ENCODE measurements at places on chromosomes 16 and 17.

GRCh38 chr16:80459966-80460365, 80.8 kb upstream of the DYNLRB2 start:
- no peak for DNase-seq

DNA sequence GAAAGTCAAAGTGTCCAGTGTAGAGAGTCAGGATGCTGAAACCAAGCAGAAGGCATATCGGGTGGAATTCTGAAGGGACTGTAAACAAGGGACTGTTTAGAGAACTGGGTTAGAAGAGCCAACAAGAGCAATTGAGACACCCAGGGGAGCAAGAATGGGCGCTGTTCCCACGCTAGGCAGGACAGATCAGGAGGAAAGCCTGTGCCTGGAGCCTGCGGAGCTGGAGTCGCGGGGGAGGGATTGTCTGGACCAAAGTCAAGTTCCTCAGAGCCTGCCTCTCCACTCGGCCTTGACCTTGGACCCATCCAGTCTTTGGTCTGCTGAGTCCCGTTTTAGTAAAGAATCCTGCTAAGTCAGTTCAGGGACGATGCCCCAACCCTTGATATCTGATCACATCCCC, 14.7 kb upstream of the KLHL36 start:
- no peak for DNase-seq

- no peak for DNase-seq
These were observed 60.1 kb downstream of the TK2 start for GRCh38 chr16:66489818-66490217.

DNA sequence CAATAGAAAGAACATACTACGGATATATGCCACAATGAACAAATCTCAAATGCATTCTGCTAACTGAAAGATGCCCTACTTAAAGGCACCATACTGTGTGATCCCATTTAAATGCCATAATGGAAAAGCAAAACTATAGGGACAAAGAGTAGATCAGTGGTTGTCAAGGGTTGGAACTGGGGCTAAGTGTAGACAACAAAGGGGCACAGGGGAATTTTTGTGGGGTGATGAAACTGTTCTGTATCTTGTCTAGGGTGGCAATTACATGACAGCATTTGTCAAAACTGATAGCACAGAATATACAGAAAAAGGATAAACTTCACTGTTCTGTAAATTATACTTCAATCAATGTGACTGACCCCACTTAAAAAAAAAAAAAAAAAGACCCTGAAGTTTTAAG, 17.7 kb downstream of the GFOD2 start:
- DNase-seq: no peak

GRCh38 chr16:87342978-87343752, 26.0 kb upstream of the C16orf95 start:
- no peak for DNase-seq

GRCh38 chr16:4261557-4262172, 11.2 kb downstream of the TFAP4 start:
- peak; percentile 61 for DNase-seq

DNA sequence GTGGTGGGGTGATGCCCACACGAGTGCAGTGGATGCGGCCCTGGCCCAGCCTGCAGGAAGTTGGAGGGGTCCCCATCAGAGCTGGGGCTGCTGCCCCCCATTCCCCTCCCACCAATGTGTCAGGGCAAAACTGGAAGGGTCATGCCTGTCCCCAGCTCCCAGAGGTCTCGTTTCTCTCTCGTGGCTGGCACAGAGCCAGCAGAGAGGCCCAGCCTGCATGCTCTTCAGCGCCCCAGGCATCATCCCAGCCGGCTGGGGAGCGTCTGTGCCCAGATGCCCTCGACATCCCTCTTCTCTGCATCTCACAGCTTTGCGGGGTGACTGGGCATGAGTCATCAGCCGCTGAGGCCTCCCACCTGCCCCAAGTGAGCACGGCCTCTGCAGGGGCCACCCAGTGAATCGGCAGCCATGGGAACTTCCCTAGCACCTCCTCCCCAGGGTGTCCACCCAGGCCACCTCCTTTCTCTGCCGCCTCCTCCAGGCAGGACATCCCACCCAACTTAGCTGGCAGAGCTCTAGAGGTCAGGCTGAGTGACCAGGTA, 9.8 kb upstream of the CSNK1D start:
- peak; percentile 42 for DNase-seq

- DNase-seq: no peak
These were observed 34.9 kb upstream of the LGALS9 start for GRCh38 chr17:27596096-27596495.

- DNase-seq: no peak
These were observed 70.7 kb upstream of the GNAO1 start for GRCh38 chr16:56120447-56121155.

GRCh38 chr16:25823891-25824290, 132.1 kb downstream of the HS3ST4 start:
- DNase-seq: no peak

GRCh38 chr17:68972119-68972704, 17.0 kb upstream of the ABCA8 start:
- peak; percentile 46 for DNase-seq

DNA sequence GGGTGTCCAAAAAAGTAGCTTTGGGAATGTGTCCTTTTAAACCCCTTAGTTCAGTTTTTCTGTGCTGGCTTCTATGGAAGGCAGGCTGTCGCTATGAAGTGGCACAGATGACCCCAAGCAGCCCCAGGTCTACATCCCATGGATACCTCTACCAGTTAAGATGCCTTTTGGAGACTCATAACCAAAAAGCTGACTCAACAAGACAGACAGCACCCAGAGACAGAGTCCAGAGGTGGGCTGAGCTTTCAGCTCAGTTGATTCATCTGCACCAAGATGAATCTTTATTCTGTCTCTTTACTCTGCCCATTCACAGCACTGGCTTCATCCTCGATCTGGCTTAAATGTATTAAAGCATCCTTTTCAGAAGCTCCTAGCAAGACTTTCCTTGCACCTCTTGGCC, 29.8 kb upstream of the RBBP6 start:
- DNase-seq: no peak

DNA sequence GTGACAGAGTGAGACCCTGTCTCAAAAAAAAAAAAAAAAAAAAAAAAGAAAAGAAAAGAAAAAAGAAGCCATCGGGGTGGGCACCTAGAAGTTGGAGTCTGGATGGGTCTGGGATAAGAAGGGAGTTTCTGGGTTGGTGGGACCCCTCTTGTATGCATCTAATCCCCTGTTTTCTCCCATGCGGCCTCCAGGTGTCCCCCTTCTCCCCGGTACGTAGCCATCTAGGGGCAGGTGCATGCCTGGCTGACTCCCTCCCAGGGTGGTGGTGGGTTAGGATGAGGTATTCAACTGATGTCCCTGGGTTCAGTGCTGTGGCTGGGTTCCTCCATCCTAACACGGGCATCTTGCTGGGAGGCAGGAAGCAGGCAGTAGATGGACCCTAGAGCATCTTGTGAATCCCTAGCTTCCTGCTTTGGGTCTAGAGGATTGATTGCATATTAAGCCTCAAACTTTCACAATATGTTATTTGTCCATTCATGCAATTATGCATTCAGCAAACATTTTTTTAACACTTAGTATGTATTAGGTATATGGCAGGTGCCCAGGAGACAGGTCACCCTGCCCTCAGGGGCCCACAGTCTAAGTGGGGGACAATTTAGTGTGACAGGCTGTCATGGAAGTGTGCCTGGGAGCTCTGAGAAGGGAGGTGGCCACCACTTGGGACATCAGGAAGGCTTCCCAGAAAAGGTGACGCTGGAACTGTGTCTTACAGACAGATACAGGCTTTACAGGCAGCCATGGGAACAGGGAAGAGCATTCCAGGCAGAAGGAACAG, 13.1 kb downstream of the FMNL1 start:
- DNase-seq: peak; percentile 80

Measured in Karpas-422 (cell line).